ENCODE measurements at places on chromosomes 3 and 15.
A peak's percentile ranks its signal among the peaks of the same experiment; 100 is the strongest.

GRCh38 chr3:61146010-61146890 is 105.0 kb downstream of the FHIT start:
- no peak for DNase-seq

DNA sequence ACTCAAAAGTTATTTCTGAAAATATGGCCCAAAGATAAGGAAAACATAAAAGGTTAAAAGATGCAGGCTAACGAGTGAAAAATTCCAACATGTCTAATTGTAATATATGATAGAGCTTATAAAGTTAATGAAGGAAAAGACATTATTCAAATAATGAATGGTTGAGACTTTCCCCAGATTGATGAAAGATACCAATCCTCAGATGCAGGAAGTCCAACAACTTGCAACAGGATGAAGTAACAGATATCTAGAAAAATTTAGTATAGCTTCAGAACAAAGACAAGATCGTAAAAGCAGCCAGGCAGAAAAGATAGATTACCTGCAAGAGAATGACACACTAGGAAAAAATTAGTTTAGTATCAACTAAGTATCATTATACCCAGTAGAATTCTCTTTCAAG is 546.4 kb upstream of the PPP2R3A start:
- DNase-seq = no peak

- DNase-seq = no peak
Measured at GRCh38 chr3:120622870-120623726, 27.0 kb downstream of the NDUFB4 start.

DNA sequence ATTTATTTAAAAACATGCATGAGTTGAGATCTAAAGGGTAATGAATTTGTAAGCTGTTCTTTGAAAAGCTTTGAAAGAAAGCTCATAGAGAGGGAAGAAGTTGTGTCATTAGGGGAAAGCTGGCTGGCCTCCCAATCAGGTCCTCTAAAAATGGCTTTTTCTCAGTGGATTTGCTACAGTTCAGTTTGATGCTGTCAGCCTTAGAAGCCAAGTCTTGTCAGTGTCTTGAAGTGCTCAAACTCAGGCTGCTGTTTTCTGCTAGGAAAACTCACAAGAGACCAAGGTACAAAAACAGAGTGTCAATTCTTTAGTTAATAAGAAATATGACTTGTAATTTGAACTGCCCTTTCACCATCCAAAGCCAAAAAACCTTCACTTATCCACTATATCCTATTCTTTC is 243.8 kb downstream of the OTOL1 start:
- no peak for DNase-seq

- no peak for DNase-seq
Measured at GRCh38 chr3:10292505-10293419, at the start of gene GHRL. Gene GHRL, minus strand, starts transcription at chr3:10292947. Its CDS starts 2,767 bp downstream, at chr3:10290180.

DNA sequence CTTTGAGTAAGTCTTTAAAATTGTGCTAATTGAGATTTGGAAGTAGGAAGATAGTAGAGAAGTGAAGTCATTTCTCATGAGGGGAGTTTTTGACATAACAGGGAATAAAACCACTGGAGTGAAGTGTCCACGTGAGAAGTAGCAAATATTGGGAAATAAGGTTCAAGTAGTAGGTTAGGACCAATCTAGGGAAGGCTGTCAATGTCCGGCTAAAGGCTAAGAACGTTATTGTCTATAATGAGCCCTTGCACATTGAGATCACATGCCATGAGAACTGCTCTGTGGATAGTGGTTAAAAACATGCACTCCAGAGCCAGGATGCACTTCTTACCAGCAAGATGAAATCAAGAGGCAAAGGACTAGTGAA is 459.9 kb upstream of the TPRG1 start:
- DNase-seq = no peak

GRCh38 chr3:120438216-120438615 is 12.6 kb downstream of the FSTL1 start:
- no peak for DNase-seq

GRCh38 chr3:56633602-56634535 is 49.2 kb downstream of the TASOR start:
- no peak for DNase-seq

GRCh38 chr15:100988857-100989256 is 69.7 kb downstream of the LRRK1 start:
- DNase-seq = no peak

- DNase-seq = no peak
Measured at GRCh38 chr3:89017531-89017930, 89.9 kb upstream of the EPHA3 start.

GRCh38 chr3:113968986-113969385 is 21.2 kb downstream of the ZDHHC23 start:
- DNase-seq = no peak

DNA sequence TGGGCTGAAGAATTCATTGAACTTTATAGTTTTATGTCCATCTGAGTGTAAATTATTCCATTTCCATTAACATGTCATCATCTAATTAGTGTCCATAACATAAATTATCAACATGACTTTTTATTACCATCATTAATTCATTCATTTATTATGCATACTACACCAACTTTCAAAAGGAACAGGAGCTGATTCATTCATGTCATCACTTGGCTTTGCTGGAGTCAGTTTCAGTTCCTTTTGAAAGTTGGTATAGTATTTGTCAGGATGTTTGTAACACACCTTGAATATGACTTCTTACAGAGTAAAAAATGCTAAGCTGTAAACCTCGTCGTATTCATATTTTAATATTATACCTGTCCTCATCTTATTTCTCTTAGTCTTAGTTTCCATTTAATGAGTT is 298.0 kb upstream of the RBMS3 start:
- no peak for DNase-seq

- DNase-seq = peak; percentile 96
Measured at GRCh38 chr3:34012102-34012461, 213.7 kb downstream of the PDCD6IP start.

GRCh38 chr3:6644070-6644929 is 216.6 kb upstream of the GRM7 start:
- DNase-seq = no peak

DNA sequence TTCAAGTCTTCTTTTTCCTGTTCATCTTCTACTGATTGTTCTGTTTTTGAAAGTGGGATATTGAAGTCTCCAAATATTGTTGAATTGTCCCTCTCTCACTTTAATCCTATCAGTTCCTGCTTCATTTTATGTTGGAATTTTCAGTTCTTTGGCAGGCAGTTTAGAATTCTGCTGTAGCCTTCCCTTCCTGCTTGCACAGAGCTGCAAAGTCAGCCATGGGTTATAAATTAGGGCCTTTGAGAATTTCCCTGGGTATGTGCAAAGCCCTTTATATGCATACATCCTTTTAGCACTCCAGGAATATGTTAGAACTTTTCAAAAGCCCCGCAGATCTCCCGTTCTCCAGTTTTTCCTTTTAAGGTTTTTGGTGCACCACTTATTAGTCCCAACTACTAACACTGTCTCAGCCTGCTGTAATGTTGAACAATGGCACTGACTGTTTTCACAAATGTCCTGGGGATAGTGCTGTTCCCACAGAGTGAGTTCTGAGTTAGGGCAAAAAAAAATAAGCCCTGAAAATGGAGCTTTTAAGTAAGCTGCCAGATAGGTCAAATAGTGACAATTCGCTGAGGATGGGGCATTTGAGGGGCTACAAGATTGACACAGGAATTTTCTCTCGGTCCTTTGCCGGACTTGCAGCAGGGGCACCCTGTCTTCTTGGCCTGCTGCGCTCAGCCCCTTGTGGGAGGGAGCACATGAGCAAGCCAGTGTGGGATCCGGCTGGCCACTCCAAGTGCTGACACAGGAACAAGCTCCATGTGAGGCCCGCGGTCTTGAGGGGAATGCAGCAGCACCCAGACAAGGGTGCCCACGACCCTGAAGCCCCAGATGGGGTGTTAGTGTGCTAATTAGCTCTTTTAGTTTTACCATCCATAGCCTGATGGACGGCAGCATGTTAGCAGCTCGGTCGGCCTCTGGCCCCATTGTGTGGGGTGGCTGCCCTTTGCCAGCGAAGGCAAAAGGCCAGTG is 96.0 kb downstream of the VPS8 start:
- no peak for DNase-seq

- peak; percentile 15 for DNase-seq
Measured at GRCh38 chr3:74089814-74090213, 465.1 kb upstream of the PDZRN3 start.

GRCh38 chr3:35254917-35255316 is 384.4 kb upstream of the ARPP21 start:
- DNase-seq = no peak

- peak; percentile 65 for DNase-seq
Measured at GRCh38 chr15:45121706-45122417, 7.7 kb downstream of the DUOXA2 start.

DNA sequence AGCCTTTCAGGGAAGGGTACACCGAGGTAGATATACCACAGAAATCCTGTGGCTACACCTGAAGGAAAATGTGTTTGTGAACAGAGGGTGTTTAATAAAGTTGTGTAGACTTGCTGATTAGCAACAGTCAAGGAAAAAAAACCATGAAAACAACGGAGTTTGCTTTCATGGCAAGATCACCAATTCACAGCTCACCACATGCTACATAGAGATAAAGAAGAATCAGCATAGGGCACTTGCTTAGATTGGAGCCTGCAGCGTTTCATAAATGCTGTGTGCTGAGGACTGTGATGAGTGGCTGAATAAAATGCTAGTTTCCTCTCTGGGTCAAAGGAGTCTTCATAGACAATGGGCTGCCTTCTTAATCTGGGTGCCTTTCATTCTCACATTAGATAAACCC is 257.6 kb downstream of the SLC9A9 start:
- no peak for DNase-seq

GRCh38 chr3:14278799-14279625 is 100.4 kb downstream of the LSM3 start:
- no peak for DNase-seq

DNA sequence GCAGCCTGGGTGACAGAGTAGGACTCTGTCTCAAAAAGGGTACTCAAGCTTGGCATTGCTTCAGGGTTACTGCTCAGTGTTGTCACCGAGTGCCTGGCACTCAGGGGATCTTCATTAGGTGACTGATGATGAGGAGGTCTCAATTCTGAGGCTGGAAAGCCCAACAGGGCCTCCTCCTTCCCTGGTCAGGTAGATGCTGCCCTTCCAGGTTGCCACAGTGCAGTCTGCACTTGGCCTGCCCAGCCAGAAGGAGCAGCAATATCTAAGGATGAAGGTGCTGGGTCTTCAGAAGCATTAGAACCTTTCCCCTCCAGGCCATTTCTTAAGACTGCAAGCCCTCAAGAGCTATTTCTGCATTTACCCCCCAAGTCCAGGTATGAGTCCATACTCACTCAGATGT is 42.0 kb downstream of the PGPEP1L start:
- DNase-seq = no peak

- DNase-seq = no peak
Measured at GRCh38 chr15:31609906-31610305, 283.3 kb downstream of the KLF13 start.

- peak; percentile 23 for DNase-seq
Measured at GRCh38 chr15:87224404-87224803, 1032.1 kb downstream of the NTRK3 start.

DNA sequence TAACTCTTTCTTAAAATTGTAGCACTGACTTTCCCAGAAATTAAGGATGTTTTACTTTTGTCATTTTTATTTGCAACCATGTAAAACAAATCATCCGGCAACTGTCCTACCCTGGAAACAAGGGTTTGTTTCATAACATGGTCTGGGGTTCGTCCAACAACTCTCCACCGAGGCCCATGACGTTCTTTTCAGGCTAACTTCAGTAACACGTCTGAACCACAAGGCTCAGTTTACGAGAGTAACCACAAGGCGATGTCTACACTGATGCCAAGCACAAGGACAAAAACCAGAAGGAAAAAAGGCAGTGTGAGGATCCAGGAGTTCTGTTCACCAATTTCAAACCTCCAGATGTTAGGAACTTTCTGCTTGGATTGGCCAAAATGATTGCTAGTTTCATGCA is 546.1 kb downstream of the NTRK3 start:
- no peak for DNase-seq

DNA sequence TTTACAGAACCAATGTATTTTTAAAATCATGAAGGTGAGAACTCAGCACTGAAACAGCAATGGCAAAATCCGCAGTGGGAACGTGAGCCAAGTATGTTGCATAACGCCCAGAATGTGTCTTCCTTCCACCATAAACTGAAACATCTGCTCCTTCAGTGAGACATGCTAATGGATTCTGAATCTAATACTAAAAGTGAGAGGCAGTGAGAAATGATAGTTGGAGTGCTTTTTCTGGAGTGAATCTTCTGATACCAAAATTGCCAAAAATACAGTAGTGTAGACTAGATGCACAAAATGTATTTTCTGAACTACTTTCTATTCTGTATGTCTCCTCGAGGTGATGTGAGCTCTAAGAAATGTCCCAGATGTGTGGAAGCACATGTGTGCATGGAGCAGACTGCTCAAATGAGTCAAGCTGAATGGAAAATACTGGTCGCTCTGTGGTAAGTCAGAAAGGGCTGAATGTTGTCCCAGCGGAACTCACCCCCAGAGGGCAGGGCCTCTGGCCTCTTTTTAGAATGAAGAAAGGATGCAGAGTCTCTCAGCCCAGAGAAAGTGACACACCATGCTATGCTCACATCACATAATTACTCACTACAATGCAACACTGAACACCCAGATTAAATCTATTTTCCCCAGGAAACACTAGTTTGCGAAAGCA is 73.0 kb downstream of the ATP10A start:
- DNase-seq = peak; percentile 79

DNA sequence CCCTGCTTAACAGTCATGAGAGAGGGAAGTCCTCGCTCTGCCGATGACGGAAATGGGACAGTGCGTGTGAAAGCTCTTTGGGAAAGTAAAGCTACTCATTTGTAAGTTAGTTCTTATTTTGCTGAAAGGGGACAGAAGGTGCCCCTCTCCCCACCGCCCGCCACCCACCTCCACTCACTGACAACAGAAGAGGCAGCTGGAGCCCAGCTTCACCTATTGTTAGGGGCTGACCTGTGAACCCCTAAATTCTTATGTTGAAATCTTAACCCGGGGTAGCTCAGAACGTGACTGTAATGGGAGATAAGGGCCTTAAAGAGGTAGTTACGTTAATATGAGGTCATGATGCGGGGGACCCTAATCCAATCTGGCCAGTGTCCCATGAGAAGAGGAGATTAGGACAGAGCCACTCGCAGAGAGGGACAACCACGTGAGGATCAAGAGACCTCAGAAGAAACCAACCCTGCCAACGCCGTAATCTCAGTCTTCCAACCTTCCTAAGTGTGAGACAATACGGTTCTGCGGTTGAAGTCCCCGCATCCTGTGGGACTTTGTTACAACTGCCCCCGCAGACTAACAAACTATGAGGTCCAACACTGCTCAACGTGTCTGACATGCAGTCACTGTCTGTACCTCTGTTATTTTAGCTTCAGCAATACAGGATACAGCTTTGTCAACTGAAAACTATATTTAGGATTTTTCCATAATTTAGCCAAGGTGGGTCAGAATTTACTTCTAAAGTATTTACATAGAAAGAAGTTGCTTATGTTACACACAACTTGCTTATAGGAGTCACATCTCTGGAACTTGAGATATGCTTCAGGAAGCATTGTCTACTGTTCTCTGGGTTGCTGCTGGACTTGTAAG is 51.7 kb downstream of the PCSK6 start:
- DNase-seq = no peak
